ENCODE measurements at places on chromosomes 7 and 10.

DNA sequence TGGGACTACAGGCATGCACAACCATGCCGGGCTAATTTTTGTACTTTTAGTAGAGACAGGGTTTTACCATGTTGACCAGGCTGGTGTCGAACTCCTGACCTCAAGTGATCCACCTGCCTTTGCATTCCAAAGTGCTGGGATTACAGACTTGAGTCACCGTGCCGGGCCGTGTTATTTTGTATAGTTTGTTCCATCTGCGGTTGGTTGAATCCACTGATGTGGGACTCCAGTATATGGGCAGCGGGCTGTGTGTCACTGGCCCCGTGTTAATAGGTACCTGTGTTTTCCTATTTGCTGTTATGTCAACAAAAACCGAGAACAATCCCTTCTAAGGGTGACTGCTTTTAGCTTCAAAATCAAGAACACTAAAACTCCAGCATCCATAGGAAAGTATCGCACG is 297.6 kb upstream of the PITRM1 start:
- DNase-seq, result no peak

- DNase-seq, result no peak
Observed at GRCh38 chr7:99061001-99061776, 82.7 kb downstream of the SMURF1 start.

DNA sequence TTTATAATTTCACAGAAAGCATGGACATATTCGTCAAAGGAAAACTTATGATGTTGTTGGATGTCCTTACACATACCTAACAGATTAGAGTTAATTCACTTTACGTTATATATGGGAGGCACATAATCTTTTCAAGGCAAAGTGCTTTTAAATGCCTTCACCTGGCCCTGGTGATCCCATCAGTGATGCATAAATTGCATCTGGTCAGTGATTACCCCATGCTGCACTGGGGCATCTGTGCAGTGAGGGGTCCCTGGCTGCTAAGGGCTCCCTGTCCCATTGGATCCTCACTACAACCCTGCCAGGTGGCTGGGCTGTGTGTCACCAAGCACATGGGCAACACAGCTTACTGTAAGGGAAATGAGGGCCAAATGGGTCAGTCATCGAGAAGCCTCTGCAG is 441.1 kb downstream of the RPS24 start:
- DNase-seq, result no peak

DNA sequence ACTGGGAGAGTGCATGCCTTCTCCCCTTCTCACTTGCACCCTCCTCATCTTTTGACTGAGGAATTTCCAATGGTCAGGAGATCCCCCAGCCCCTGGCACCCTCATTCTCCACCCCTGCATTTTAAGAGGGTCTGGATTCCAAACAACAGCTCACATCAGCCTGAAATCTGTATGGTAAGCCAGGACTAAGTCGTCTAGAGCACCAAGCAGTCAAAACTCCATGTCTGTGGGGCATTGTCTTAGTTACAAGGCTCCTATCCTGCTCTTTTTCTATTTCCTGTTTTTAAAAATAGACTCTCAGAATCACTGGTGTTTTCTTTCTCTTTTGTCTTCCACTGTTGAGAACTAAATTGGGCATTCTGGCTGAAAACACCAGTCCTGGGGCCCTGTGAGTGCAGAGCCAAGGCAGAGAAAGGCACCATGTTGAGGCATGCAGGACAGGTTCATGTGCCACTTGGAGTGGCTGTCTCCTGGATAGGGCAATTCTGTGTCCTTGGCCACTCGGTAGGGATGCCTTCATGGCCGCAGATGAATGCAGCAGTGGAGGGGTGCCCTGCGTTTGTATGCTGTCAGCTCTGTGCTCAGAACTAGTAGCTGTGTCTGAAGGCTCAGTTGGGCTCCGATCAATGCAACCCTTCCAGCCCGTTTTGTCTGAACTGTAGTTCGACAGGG is 216.6 kb upstream of the YAE1 start:
- DNase-seq, result no peak

DNA sequence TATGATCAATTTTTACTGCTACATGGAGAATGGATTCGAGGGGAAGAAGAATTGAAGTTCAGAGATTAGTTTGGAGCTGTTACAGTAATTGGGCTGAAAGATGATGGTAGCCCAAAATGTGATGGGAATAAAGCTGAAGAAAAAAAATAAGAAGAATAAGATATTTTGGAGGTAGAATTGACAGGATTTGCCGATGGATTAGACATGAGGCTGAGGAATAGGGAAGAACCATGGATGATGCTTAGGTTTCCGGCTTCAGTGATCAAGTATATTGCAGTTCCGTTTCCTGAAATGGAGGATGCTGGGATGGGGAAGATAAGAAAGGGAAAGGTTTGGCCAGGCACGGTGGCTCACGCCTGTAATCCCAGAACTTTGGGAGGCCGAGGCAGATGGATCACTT is 38.9 kb upstream of the FHIP2A start:
- no peak for DNase-seq

DNA sequence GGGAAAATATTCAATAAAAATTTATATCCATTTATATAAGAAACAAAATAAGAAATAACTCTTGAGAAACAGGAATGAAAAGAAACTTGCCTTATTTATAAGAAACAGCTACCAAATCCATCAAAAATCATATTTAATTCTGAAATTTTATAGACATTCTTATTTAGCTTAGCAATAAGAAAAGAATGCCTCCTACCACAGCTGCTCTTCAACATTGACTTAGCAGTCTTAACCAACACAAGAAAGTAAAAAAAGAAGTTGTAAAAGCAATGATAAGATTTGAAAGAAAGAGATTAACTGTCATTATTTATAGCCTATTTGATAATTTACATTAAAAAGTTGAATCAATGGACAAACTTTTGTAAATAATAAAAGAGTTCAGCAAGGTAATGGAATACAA is 212.8 kb downstream of the ZNF365 start:
- no peak for DNase-seq

DNA sequence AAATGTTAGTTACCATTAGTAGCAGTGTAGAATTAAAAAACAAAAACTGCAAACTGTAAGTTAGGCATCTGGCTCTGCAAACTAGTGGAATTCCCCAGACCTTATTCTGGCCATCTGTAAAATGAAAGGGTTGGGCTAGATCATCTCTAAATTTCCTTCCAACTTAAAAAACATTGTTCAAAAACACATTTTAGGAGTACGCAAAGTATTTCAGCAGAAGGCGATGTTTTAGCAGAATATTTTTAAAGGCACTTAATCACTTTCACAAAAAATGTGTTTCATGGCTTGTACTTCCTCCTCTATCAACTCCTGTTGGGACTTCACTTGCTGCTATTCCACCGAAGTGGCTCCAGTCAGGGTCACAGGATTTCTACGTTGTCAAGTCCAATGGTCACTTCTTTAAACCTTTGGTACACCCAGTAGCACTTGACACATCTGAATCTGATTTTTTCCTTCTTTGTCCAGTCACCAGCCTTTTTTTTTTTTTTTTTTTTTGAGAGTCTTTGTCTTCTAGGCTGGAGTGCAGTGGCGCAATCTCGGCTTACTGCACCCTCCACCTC is 169.0 kb downstream of the AHR start:
- no peak for DNase-seq

DNA sequence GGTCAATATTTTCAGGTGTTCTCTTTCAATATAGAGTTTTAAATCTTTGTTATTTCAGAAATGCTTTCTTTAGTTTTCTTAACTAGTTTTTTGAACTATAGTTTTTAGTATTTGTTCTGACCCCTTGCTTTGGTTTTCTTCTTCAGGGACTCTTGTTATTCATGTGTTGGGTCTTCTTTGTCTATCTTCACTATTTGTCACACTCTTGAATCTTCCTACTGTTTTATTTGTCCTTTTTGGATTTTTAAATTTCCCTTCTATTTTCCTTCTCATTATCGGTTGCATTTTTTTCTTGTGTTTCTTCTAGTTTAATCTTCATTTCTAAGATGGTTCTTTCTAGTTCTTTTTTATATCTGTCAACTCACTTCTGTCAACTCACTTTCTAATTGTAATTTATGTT is 37.1 kb upstream of the PRKAG2 start:
- DNase-seq, result no peak

DNA sequence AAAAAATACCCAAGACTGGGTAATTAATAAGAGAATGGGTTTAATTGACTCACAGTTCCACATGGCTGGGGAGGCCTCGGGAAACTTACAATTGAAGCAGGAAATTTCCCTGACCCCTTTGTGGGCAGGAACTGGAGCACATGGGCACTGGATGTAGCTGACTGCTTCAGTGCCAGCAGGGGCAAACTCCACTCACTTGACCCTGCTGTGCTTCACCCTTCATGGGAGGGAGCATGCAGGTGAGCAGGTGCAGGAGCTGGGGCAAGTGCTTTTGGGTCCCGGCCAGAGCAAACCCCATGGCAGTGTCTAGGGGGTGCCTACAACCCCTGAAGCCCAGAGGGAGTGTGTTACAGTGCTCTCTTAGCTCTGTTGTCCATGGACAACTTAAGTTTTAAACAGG is 132.6 kb downstream of the AKR1D1 start:
- no peak for DNase-seq

- no peak for DNase-seq
Observed at GRCh38 chr7:46835556-46835955, 746.4 kb downstream of the TNS3 start.

- no peak for DNase-seq
Observed at GRCh38 chr10:9215121-9215520, 1160.6 kb downstream of the GATA3 start.

GRCh38 chr10:67609996-67610793 is 85.8 kb downstream of the CTNNA3 start:
- no peak for DNase-seq

DNA sequence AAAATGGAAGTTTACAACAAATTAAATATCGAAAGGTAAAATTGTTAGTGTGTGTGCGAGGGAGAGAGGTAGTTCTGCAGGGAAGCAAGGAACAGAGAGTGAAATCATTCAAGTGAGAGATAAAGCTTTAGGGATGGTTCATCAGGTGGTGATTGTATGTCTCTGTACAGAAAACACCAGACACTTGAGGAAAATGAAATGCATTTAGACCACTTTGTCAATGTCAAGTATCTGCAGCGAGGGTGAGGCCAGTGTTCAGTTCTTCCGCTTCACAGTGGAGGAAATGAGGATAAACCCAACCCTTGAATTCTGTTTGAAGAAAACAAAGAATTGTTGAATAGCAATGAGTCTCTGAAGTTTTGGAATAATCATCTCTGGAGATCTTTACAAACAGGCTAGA is 14.4 kb upstream of the ITGB1 start:
- DNase-seq, result no peak

GRCh38 chr7:134327896-134328295 is 11.2 kb upstream of the SLC35B4 start:
- no peak for DNase-seq

- no peak for DNase-seq
Observed at GRCh38 chr7:92044940-92045339, 89.3 kb downstream of the CYP51A1 start.

GRCh38 chr10:111962951-111963350 is 220.6 kb downstream of the GPAM start:
- no peak for DNase-seq

DNA sequence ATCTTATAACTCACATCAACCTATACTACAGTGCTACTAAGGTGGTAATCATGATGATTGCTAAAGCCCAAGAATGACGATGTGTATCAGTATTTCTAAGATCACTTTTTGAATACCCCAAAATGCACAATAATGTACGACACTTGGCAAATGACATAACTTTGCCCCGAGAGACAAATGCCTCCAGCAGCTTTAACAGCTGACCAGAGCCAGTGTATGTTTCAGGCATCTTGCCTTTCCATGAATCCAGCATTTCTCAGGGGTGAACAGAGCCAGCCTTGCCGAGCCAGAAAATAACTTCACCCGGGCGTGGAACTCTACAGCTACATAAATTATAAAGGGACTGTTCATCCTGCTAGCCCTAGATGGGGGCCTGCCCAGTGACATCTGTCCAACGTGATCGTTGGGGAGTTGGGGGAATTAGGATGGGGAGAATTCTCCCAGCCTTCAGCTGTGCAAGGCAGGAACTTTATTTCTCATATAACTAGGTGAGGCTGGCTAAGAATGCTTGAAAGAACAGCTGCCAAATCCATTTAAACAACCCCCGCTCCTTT is 1.8 kb downstream of the IGFBP3 start:
- DNase-seq, result no peak

DNA sequence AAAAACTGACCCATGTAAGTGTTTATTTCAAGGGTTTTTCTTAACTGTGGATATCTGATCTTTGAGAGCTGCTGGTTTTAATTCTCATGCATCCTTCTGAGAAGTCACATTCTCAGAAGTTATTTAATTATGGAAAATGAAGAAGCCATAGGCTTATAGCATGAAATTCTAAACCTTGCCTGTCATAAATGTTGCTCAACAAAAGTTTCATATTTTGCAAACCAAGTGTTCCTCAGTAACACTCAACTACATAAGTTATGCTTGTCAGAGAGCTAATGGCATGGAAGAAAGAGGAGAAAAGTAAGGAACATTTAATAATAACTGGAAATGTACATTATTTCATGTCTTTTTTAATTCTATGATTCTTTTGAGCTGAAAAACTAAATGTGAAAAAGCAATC is 78.6 kb upstream of the MPP7 start:
- no peak for DNase-seq

DNA sequence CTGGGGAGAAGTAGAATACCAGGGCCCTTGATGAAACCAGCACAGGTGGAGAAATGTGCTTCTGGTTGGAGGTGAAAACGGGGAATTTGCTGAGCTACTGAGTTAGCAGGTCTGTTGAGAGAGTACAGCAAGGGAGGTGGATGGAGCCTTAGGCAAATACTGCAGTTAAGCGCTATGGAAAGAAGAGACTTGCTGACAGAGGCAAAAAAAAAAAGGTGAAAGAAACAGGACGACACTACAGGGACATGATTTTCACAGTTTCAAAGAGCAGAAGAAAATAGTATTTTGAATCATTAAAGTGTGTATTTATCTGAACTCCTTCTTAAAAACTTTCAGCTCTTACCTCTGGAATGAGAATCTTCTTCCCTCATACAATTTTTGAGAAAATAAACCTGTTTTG is 159.5 kb downstream of the DNAH11 start:
- no peak for DNase-seq

- DNase-seq, result no peak
Observed at GRCh38 chr7:141235656-141236055, 161.8 kb downstream of the TMEM178B start.

- no peak for DNase-seq
Observed at GRCh38 chr10:79588800-79589199, 21.9 kb upstream of the SFTPA1 start.

DNA sequence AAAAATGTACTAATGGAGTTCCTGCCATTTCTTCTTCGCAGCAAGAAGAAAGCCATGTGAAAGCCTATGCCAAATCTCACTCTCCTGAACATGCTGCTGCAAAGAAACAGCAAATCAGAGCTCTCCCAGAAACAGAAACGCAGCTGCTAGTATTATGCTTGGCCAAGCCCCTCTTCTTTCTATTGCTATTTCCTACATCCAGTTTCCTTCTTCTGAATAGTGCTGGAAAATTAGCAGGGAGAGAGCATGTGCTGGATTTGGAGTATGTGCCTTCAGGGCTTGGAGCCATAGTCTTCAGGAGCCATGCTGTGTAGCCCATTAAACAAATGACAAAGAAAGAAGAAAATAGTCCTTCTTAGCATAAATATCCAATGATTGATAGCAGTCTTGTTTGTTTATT is 852.0 kb upstream of the PHF14 start:
- no peak for DNase-seq

GRCh38 chr7:108637049-108637621 is 67.5 kb downstream of the DNAJB9 start:
- no peak for DNase-seq

GRCh38 chr10:47092831-47093230 is 181.6 kb downstream of the PTPN20 start:
- no peak for DNase-seq

- no peak for DNase-seq
Observed at GRCh38 chr7:124071843-124072242, 39.0 kb upstream of the TMEM229A start.
